Fibroblast of skin of abdomen (primary cell): ENCODE measurements at places on chromosomes 12 and 14.
A peak's percentile ranks its signal among the peaks of the same experiment; 100 is the strongest.

DNA sequence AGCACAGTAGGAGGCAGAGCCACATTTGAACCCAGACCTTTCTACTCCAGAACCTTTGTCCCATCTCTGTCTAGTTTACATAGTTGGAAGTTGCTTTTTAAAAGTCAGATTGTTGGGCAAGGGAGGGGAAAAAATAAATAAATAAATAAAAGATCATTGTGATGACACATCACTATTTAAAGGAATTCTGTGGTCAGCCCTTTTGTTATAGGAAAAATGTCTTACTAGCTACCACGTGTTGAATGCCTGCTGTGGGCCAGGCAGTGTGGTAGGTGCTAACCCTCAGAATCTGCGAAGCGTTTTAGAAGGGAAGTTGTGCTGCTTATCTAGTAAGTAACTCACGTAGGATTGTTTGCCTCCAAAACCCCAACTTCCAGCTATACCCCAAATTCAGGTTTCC is 62.3 kb downstream of the BHLHE41 start:
- DNase-seq: peak; percentile 78

DNA sequence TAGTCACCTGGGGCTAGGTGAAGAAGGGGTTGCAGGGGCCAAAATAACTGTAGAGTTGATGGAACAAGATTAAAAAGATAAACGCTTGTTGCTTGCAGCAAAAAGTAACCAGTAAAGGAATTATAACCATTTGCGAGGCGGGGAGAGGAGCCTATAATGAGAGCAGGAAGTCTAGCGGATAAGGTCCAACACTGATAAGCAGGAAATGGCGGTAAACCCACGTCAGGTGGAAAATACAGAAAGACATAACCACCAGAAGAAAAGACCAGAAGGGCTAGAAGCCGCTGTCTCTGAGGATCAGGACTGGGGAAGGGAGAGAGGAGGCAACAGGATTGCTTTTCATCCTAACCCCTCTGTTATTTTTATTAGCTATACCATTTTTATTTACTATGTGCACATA is 303.3 kb downstream of the DPF3 start:
- no peak for DNase-seq

- DNase-seq: peak; percentile 59
These were observed 29.3 kb downstream of the HMGA2 start for GRCh38 chr12:65853489-65854157.

DNA sequence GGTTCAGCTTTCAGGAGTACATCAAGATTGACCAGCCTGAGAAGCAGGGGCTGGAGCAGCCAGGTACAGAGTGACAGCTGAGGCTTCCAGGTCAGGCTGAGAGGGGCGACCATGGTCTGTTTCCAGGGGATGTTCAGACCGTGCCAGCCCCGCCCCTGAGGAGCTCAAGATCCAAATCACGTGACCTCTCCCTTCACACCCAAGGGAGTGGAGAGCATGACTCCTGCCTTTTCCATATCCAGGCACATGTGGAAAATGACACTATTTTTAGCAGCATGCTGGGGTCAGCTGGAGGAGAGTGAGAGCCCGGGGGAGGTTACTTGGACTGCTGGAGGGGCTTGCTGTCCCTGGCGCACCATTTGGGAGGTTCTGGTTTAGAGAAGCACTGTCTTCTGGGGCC is 92.7 kb downstream of the B4GALNT3 start:
- DNase-seq: no peak

GRCh38 chr14:78316786-78317185 is 146.6 kb downstream of the NRXN3 start:
- DNase-seq: no peak

DNA sequence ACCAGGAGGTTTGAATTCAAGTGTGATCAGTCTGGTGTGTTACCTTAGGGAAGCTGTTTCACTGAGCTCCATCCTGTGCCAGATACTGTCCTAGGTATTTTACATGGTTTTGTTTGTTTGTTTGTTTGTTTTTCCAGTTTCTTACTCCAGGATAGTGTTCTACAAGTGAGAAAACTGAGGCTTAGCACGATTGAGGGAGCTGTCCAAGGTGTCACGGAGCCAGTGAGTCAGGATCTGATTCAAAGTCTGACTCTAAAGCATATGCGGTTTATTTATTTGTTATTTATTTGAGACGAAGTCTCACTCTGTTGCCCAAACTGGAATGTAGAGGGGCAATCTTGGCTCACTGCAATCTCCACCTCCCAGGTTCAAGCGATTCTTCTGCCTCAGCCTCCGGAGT is 79.7 kb upstream of the GNG2 start:
- peak; percentile 14 for DNase-seq

- no peak for DNase-seq
These were observed 159.9 kb downstream of the PDE3A start for GRCh38 chr12:20528208-20528607.

DNA sequence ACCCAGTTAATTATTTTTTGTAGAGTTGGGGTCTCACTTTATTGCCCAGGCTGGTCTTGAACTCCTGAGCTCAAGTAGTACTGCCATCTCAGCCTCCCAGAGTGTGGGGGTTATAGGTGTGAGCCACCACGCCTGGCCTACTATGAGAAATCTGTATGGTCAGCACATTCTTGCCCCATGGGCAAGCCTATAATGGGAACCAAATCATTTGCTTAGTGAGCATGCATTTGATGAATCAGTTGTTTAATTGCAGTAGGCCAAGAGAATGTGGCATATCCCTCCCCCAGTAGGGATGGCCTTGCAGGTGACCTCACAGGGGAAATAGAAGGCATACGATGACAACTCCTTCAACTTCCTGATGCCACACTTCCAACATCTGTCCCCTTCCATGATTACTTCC is 122.7 kb downstream of the DIP2B start:
- DNase-seq: no peak
